Prostate gland (tissue), 2 donors: ENCODE measurements at places on chromosomes 1 and 21. TPM values are rescaled to one million over a fixed set of nuclear protein-coding genes. Genes with fewer than 3 reads are reported as not detected.

Gene SLFNL1
- total RNA-seq, result 5.8 TPM

Gene UBIAD1
- 22.7 TPM for total RNA-seq

Gene HAX1
- total RNA-seq, result 96.6 TPM

Gene C8B
- not detected for total RNA-seq

GRCh38 chr1:107100331-107100984, 40.4 kb upstream of the NTNG1 start:
- DNase-seq, result no peak

- no peak for DNase-seq
Measured at GRCh38 chr1:42777852-42778251, 6.9 kb upstream of the TMEM269 start.

- DNase-seq, result no peak
Measured at GRCh38 chr1:4494558-4494957, 159.9 kb upstream of the AJAP1 start.

DNA sequence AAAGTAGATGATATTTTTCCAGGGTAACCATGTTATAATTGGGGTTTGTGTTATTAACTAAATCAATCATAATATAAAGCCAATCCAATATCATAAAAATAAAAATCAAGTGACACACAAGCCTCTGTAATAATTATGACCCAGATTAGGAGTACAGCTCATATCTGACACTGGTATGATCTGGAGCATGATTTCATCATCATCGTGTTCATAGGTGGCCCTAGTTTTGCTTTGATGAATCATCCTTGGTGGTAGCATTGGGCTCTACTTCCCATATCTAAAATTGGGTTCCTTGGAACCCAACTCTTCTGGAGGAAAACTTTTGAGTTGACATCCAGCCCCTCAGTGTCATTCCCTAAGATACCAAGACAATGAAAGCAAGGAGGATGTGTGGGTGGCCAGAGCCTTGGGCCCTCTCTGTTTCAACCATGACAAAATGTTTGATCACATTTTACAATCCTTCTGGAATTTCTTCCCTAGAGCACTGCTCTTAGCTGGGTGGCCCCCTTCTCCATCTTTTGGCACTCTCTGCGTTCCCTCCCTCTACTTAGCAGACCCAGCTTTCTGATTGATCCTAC, 37.0 kb upstream of the ENAH start:
- DNase-seq, result no peak

GRCh38 chr1:198624648-198624980, 14.2 kb upstream of the PTPRC start:
- DNase-seq, result no peak

DNA sequence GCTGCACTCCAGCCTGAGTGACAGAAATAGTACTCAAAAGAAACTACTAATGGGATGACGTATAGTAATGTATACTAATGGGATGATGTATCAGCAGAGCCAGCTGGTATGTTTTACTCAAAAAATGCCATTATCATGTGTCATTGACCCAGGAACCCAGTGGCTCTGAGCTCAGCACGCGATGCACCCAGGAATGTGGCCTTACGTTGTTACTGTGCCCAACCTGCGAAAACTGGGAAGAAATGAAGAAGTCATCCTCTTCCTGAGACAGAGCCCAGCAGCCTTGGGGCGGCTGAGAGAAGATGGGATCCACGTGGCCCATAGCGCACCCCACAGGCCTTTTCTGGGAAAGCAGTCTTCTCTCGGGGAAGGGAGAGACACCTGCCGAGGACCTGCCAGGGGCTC, 8.8 kb downstream of the UBE2J2 start:
- no peak for DNase-seq
